Esophagus muscularis mucosa (tissue), 4 donors: ENCODE measurements at places on chromosomes 6 and 20. TPM values are rescaled to one million over a fixed set of nuclear protein-coding genes. Genes with fewer than 3 reads are reported as not detected.
A peak's percentile ranks its signal among the peaks of the same experiment; 100 is the strongest.

PRDM1 gene
- total RNA-seq = 5.1 TPM

MOXD1 gene
- 15.0 TPM for total RNA-seq

GHRH gene
- total RNA-seq = not detected

RNF217 gene
- 34.9 TPM for total RNA-seq

NQO2 gene
- total RNA-seq = 24.6 TPM

DEFB114 gene
- not detected for total RNA-seq

FOXS1 gene
- 0.91 TPM for total RNA-seq

DNA sequence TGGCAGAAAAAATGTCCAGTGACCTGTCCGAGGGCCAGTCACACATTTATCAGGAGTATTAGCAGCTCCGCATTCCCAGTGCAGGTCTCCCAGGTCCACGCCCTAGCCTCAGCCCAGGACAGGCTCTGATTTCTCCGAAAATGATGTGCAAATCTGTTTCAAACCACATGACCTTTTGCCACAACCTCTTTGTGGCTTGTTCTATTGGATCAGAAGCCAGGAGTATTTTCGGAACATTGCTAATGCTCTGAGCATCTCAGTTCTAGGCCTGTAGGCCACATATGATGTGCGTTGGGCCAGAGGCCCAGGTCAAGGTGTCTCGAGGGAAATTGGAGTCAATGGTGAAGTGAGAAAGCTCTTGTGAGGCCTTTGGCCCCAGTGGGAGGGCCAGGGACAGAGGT is 40.4 kb downstream of the SNX5 start:
- H3K36me3 ChIP-seq = no peaks in the 10 kb centered on the region
- H3K27ac ChIP-seq = peak overlapping the region; percentile 54
- no peak for DNase-seq
- H3K27me3 ChIP-seq = no peaks in the 10 kb centered on the region
- H3K4me1 ChIP-seq = peaks cover 7% of the 10 kb centered on the region

DNA sequence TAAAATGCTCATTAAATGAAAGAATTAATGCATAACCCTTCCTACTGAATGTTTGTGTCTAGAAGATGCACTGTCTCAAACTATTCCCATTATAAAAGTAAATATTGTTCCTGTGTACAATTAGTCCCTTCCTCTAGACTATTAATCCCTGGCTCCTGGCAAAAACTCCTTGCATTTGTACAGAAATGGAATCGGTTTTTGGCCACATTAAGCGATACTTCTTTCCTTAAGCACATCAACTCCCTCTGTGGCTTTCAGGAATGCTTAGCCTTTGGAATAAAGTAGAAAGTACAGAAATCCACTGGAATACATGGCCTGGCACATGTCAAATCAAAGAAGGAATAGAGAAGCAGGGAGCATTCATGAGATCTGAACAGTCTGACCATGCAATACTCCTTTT is 179.8 kb downstream of the GMPR start:
- H3K27ac ChIP-seq = no peak overlapping the region
- H3K4me3 ChIP-seq = no peak overlapping the region
- DNase-seq = no peak
- no peaks in the 10 kb centered on the region for H3K36me3 ChIP-seq
- H3K4me1 ChIP-seq = peaks cover 26% of the 10 kb centered on the region

- H3K27me3 ChIP-seq = peaks cover 66% of the 10 kb centered on the region
- H3K36me3 ChIP-seq = no peaks in the 10 kb centered on the region
- peaks cover 35% of the 10 kb centered on the region for H3K4me1 ChIP-seq
- no peak overlapping the region for H3K27ac ChIP-seq
These were observed 2.7 kb downstream of the MYB start for GRCh38 chr6:135183532-135184440.

- no peak overlapping the region for H3K4me3 ChIP-seq
- no peaks in the 10 kb centered on the region for H3K36me3 ChIP-seq
- H3K27me3 ChIP-seq = no peaks in the 10 kb centered on the region
These were observed 823.6 kb downstream of the MAFB start for GRCh38 chr20:39865446-39865845.

DNA sequence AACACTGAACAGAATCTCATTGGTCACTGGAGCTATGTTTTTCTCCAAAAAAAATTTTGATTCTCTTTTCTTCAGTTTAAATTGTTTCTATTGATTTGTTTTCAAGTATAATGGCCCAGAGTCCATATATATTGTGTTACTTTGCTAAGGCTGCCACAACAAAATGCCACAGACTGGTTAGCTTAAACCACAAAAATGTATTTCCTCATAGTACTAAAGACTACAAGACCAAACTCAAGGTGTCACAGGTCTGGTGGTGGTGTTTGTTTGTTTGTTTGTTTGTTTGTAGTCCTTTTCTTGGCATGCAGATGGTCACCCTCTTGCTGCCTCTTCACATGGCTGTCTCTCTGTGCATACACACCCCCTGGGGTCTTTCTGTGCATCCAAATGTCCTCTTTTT is 34.0 kb downstream of the BMP5 start:
- H3K36me3 ChIP-seq = no peaks in the 10 kb centered on the region
- H3K27me3 ChIP-seq = no peaks in the 10 kb centered on the region
- H3K27ac ChIP-seq = no peak overlapping the region
- no peak overlapping the region for H3K4me3 ChIP-seq
- DNase-seq = no peak

DNA sequence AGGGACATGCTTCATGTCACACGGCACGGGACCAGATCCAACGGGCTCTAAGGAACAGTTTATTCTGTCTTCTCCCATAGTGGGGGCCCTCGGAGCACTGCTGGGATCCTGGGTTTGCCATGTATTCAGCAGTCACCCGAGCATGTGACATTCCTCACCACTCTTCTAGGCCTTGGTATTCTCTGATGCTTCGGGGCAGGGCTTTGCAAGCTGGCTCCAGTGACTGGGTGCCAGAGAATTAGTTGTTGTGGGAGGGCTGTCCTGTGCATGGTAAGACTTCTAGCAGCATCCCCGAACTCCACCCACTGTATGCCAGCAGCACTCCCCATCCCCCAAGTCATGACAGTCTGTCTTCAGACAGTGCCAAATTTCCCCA is 5.4 kb downstream of the CCN5 start:
- H3K27ac ChIP-seq = peak overlapping the region; percentile 86
- no peaks in the 10 kb centered on the region for H3K36me3 ChIP-seq
- DNase-seq = no peak
- no peak overlapping the region for H3K4me3 ChIP-seq

GRCh38 chr6:21556968-21557721 is 36.4 kb upstream of the SOX4 start:
- no peak overlapping the region for H3K4me3 ChIP-seq
- no peak overlapping the region for H3K27ac ChIP-seq
- H3K27me3 ChIP-seq = no peaks in the 10 kb centered on the region
- no peaks in the 10 kb centered on the region for H3K4me1 ChIP-seq

DNA sequence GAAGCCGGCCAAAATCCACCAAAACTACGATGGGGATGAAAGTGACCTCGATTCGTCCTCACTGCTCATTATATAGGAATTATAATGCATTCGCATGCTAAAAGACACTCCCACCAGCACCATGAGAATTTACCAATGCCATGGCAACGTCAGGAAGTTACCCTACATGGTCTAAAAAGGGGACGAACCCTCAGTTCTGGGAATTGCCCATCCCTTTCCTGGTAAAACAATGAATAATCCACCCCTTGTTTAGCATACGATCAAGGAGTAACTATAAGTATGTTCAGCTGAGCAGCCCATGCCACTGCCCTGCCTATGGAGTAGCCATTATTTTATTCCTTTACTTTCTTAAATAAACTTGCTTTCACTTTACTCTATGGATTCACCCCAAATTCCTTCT is 20.1 kb upstream of the FAM110A start:
- no peaks in the 10 kb centered on the region for H3K4me1 ChIP-seq
- no peaks in the 10 kb centered on the region for H3K36me3 ChIP-seq
- no peak for DNase-seq

GRCh38 chr6:52661551-52661950 is 9.4 kb upstream of the TMEM14A start:
- H3K4me1 ChIP-seq = peaks cover 17% of the 10 kb centered on the region
- H3K36me3 ChIP-seq = no peaks in the 10 kb centered on the region
- no peaks in the 10 kb centered on the region for H3K27me3 ChIP-seq

DNA sequence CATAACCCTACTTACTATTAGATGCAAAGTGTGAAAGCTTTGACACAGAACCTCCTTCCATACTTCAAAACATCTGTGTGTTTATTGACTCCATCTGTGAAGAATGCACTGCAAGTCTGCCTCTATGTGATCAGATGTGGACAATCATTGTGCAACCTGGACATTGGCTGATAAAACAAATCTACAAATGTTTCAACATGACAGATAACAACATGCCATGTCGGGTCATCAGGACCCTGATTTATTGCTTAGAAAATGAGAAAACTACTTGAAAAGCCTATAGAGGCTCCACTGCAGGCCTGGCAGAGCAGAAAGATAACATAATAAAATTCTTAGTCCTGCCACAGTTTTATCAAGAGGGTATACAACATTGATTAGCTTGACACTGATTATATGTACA is 1286.4 kb downstream of the GRIK2 start:
- no peak overlapping the region for H3K4me3 ChIP-seq
- no peaks in the 10 kb centered on the region for H3K4me1 ChIP-seq
- H3K27ac ChIP-seq = no peak overlapping the region
- no peaks in the 10 kb centered on the region for H3K27me3 ChIP-seq
- no peak for DNase-seq
- H3K36me3 ChIP-seq = no peaks in the 10 kb centered on the region

DNA sequence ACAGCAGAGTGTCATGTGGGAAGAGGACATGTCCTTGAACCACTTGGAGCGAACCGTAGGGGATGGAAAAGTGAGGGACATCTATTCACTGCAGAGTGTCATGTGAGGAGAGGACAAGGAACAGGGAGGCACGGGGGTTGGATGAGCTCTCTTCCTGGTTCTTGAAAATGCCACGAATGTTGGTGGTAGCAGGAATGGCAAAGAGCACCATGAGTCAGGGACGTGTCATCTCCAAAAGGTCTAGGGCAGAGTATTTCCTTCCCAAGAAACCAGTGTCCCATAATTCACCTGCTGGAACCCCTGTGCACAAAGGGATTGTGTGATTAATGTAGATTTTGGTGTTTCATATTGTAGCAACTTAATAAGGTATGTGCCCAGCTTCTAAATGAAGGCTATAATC is 136.8 kb downstream of the BFSP1 start:
- no peak overlapping the region for H3K27ac ChIP-seq
- no peaks in the 10 kb centered on the region for H3K36me3 ChIP-seq
- H3K4me3 ChIP-seq = no peak overlapping the region
- H3K4me1 ChIP-seq = no peaks in the 10 kb centered on the region
- no peaks in the 10 kb centered on the region for H3K27me3 ChIP-seq

- no peaks in the 10 kb centered on the region for H3K36me3 ChIP-seq
- no peak overlapping the region for H3K4me3 ChIP-seq
- H3K27me3 ChIP-seq = no peaks in the 10 kb centered on the region
These were observed 33.5 kb downstream of the ZNF184 start for GRCh38 chr6:27439371-27439770.

GRCh38 chr6:100230115-100230952 is 234.4 kb downstream of the SIM1 start:
- DNase-seq = no peak
- no peaks in the 10 kb centered on the region for H3K36me3 ChIP-seq
- peaks cover 5% of the 10 kb centered on the region for H3K4me1 ChIP-seq
- H3K27me3 ChIP-seq = no peaks in the 10 kb centered on the region
